Fibroblast of upper back skin (primary cell): ENCODE measurements at places on chromosomes 16 and 17.

DNA sequence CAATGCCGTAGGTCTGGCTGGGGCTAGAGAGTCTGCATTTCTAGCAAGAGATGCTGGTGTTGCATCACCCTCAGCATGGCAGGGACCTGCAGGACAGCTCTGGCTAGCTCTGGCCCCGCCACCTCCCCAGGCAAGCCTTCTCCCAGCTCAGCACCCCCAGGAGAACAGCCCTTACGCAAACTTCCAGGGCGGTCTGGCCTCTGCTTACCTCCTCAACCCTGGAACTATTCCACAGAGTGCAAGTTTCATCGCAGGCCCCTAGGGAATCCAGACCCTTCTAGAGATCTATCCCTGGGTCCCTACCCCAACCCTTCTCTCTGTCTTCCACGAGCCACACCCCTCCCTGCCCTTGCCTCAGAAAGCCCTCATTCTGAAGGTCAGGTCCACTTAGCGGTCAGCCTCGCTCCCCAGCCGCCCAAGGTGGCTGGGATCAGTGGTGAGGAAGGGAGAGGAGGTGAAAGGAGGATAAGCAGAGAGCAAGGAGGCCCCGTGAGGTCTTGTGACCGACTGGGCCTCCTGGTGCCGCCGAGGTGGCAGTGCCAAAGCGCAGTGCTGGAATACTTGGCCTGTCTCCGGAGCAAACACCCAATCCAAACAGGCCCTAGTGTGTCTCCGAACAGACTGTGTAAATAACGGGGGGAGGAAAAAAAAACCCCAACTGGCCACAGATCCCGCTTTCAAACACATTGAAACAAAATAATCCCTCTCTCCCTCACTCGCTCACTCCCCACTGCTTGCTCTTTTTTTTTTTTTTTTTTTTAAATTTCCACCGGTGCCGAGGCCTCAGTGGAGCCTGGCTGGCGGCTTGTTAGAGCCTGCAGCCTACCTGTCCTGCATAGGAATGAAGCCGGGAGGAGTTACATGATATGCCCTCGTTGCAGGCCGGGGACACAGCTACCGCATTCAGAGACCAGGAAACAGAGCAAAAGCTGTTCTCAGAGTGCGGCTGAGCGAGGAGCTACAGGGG is 380.9 kb downstream of the SOX9 start:
- no peak for DNase-seq

DNA sequence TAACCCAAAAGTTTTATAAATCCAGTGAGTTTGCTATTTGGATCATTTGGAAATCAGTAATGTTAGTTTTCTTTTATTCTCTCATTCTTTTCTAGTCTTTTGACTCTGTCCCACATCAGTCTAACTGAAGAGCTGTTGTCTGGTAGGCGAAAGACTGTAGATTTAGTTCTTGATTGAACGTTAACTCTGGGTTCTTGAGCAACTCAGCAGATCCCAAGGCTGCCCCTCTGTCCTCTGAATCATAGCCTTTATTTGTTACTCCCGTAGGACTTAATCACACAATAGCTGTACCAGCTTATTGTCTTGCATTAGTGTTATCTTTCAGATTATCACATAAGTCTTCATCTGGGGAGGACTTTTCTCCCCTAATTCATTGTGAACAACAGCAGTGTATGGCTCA is 119.3 kb upstream of the TOM1L1 start:
- no peak for DNase-seq

DNA sequence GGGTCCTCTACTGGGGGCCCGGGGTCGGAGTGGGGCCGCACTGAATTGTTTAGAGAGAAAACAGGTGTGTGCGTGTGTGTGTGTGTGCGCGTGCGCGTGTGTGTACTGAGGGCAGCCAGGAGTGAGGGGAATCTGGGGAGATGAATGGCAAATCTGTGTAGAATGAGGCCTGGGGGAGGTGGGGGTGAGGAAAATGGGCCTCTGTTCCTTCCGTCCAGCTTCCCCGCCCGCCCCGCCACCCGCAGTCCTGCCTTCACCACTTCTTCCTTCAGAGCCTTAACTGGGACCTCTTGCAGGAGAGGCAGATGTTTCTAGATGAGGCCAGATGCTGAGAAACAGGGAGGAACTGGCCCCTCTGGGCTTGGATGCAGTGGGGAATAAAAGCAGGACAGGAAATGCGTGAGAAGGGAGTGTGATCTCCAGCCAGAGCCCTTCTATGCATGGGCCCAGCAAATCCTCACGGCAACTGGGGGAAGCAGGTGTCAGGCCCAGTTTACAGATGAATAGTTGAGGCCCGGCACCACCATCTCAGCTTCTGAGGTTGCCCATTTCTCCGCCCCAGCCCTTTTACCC is 29.7 kb upstream of the NGFR start:
- no peak for DNase-seq

DNA sequence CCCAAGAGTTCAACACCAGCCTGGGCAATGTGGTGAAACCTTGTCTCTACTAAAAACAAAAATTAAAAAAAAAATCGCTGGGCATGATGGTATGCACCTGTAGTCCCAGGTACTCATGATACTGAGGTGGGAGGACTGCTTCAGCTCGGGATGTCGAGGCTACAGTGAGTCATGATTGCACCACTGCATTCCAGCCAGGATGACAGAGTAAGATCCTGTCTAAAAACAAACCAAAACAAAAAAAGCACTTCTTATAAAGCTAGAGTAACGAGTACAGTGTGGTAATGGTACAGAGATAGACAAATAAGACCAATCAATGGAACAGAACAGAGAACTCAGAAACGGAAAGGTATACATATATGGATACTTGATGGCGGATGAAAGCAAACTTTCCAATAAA is 4.4 kb downstream of the NSMCE1 start:
- DNase-seq: peak; percentile 69

GRCh38 chr17:41678907-41679739 is 9.6 kb upstream of the EIF1 start:
- DNase-seq: peak; percentile 28
